Right atrium auricular region (tissue), 2 donors: ENCODE measurements at places on chromosomes 5 and 9. TPM values are rescaled to one million over a fixed set of nuclear protein-coding genes. Genes with fewer than 3 reads are reported as not detected.

TEX48 gene
- not detected for total RNA-seq

HBEGF gene
- total RNA-seq: 60.7 TPM

MYMK gene
- total RNA-seq: not detected

SPINK5 gene
- 1.8 TPM for total RNA-seq

LCN10 gene
- 4.5 TPM for total RNA-seq

DNA sequence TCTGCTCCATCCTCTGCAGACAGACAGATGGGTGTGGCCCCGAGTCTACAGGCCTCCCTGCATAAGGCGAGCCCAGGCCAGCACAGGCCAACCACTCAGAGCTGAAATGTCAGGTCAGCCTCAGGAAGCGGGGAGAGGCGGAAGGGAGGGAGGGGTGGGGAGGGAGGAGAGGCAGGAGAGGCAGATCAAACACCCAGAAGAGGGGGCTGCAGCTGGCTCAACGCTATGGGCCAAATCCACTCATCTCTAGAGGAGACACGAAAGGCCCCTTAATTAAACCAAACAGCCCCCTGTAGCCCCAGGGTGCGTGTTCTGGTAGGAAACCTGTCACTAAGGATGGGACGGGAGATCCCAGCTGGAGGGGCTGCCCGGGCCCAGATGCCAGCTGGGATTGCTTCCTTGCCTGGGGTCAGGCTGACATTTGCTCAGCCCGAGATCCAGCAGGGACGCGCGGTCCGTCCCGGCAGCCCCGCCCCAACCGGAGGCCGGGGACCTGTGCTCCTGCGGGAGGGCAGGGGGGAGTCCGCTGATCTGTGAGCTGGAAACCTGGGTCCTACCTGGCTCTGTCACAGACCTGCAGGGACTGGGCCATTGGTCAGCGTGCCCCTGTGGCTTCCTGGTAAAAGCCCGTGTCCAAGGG lies 97.2 kb upstream of the SARDH start:
- no peaks in the 10 kb centered on the region for H3K27me3 ChIP-seq
- no peak overlapping the region for H3K4me3 ChIP-seq
- peaks cover 10% of the 10 kb centered on the region for H3K4me1 ChIP-seq
- H3K36me3 ChIP-seq: no peaks in the 10 kb centered on the region
- DNase-seq: no peak

- no peak overlapping the region for H3K4me3 ChIP-seq
- no peak for DNase-seq
- no peaks in the 10 kb centered on the region for H3K27me3 ChIP-seq
- no peak overlapping the region for H3K27ac ChIP-seq
- H3K36me3 ChIP-seq: no peaks in the 10 kb centered on the region
Measured at GRCh38 chr9:112925058-112925641, 34.5 kb upstream of the SLC46A2 start.

DNA sequence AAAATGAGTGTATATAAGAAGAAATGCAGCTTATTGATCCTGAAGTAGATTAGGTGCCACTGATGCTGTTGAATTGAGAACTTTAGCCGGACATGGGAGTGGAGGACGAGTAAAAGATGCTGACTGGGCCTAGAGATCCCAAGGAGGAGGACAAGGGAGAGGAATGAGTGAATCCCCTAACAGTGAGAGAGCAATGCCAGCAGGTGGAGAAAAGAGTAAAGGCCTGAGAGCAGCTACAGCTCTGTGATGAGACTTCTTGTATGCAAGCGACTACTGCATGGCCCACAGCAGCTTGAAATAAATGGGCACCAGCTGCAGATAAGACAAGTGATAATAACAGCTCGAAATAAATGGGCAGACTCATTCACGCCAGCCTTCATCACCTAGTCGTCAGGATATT lies 44.5 kb upstream of the JMY start:
- no peaks in the 10 kb centered on the region for H3K4me1 ChIP-seq
- H3K4me3 ChIP-seq: no peak overlapping the region
- DNase-seq: no peak
- H3K36me3 ChIP-seq: no peaks in the 10 kb centered on the region

GRCh38 chr9:130186839-130187522 lies 14.8 kb downstream of the NCS1 start:
- no peaks in the 10 kb centered on the region for H3K36me3 ChIP-seq
- DNase-seq: no peak
- no peaks in the 10 kb centered on the region for H3K4me1 ChIP-seq

GRCh38 chr5:95350631-95351030 lies 40.5 kb upstream of the FAM81B start:
- H3K27ac ChIP-seq: no peak overlapping the region
- no peaks in the 10 kb centered on the region for H3K36me3 ChIP-seq
- H3K4me1 ChIP-seq: no peaks in the 10 kb centered on the region

DNA sequence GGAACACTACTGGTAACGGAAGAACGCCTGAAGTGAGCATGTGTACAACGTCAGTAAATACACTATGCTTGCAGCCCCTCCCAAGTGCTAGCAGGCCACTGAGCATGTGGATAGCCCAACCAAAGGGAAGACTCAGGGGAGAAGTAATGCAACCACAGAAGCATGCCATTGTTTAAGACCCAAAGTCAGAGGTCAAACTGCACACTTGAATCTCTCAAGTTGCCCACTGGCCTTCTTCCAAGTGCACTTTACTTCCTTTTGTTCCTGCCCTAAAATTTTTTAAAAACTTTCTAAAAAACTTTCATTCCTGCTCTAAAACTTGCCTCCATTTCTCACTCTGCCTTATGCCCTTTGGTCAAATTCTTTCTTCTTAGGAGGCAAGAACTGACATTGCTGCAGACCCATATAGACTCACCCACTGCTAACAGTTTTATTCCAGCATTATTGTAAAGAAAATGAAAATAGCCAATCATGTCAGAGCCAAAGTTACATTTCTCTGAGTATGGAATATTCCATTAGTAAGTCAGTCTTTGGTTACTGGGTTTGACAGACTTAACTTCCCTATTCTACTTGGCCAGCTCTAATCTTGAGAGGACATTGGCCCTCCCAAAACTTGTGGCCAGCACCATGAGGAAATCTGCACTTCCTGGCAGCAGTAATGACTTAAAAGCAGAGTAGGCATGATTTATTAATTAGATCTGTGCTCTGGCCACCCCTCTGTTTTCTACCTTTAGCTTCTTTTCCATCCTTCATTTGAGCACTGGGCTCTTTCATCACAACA lies 76.9 kb downstream of the TSSK1B start:
- no peak overlapping the region for H3K4me3 ChIP-seq
- peaks cover 12% of the 10 kb centered on the region for H3K4me1 ChIP-seq
- H3K27ac ChIP-seq: no peak overlapping the region
- no peaks in the 10 kb centered on the region for H3K36me3 ChIP-seq
- DNase-seq: no peak
- no peaks in the 10 kb centered on the region for H3K27me3 ChIP-seq

- no peaks in the 10 kb centered on the region for H3K27me3 ChIP-seq
- DNase-seq: no peak
- peaks cover 60% of the 10 kb centered on the region for H3K4me1 ChIP-seq
- H3K27ac ChIP-seq: peak overlapping the region; percentile 79
Measured at GRCh38 chr5:172852490-172853354, 18.7 kb downstream of the ERGIC1 start.

DNA sequence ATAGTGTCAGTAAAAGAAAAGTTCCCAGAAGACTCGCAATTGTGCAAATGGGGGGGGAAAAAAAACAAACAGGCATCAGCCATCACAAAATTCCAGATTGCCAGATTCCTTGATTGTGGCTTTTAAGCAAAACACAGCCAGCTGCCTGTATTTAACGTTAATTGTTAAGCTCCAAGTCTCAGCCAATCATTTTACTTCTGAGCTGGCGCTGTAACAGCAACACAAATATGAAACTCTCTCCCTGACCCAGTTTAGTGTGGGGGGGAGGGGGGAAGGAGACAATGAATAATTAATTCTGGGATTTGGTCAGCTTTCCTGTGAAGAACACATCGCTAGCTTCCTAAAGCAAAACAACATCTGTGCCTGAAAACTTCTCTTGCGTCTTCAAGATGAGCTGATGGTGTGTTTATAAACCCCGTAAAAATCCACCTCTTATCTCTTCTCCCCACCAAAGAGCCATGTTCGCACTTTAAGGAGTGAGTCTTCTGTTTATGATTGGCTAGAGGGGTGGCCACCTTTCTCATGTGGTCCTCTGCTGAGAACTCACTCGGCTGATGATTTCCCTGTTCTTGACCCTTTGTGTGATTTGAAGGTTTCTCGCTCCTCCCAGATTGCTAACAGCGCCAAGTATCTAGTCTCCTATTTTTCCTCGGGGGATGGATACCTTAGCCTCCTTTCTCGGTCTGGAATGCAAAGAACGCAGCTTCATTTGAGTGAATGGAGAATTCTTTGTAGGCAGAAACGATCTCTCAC lies 160.2 kb upstream of the DAPK1 start:
- no peak for DNase-seq
- no peaks in the 10 kb centered on the region for H3K36me3 ChIP-seq
- H3K4me1 ChIP-seq: no peaks in the 10 kb centered on the region
- no peak overlapping the region for H3K27ac ChIP-seq
- H3K27me3 ChIP-seq: no peaks in the 10 kb centered on the region
- no peak overlapping the region for H3K4me3 ChIP-seq

DNA sequence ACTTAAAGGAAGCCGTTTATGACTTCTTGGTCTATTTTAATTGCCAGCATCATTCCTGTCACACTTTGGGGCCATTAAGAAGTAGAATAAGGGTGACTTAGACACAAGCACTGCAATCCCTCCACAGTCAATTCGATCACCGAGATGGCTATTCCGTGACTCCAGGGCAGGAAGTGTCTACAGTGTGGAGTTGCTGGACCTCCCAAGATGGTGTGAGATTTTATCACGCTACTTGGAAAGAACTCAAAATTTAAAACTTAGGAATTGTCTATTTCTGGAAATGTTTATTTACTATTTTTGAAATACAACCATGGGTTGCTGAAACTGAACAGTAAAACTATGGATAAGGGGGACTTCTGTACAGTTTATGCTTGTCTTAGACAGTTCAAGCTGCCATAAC lies 6.2 kb downstream of the FBXL7 start:
- no peak overlapping the region for H3K4me3 ChIP-seq
- no peaks in the 10 kb centered on the region for H3K36me3 ChIP-seq
- peaks cover 25% of the 10 kb centered on the region for H3K4me1 ChIP-seq
- no peak for DNase-seq

- no peak overlapping the region for H3K4me3 ChIP-seq
- no peak overlapping the region for H3K27ac ChIP-seq
- DNase-seq: no peak
- no peaks in the 10 kb centered on the region for H3K36me3 ChIP-seq
- H3K27me3 ChIP-seq: no peaks in the 10 kb centered on the region
Measured at GRCh38 chr9:122386311-122386872, 15.6 kb downstream of the PTGS1 start.

GRCh38 chr5:114416254-114416653 lies 54.4 kb downstream of the KCNN2 start:
- H3K36me3 ChIP-seq: no peaks in the 10 kb centered on the region
- no peak overlapping the region for H3K4me3 ChIP-seq
- no peaks in the 10 kb centered on the region for H3K4me1 ChIP-seq
- no peak for DNase-seq
- H3K27me3 ChIP-seq: no peaks in the 10 kb centered on the region

DNA sequence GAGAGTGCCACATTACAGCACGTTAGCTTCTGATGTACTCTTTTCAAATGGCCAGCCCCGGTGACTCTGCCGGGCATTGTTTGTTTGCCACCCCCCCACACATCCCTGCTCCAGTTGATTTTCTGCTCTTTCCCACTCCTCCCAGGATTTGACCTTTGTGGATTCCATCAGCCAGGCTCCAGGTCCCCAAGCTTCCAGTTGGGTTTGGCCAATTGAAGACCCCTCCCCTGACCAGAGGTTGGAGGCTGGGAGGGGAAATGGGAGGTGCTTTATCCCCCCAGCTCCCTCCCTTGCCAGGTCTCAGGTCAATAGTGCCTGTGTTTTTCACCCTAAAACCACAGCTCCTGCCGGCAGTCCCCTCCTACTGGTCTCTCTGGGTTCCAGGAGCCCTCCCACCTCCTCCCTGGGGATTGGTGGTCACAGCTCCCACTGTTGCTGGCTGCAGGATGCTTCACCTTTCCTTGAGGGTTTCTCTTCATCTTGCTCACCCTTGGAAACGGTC lies 34.9 kb downstream of the IRF1 start:
- H3K27ac ChIP-seq: peak overlapping the region; percentile 66
- no peaks in the 10 kb centered on the region for H3K4me1 ChIP-seq
